ENCODE measurements at places on chromosomes 2 and 18.

DNA sequence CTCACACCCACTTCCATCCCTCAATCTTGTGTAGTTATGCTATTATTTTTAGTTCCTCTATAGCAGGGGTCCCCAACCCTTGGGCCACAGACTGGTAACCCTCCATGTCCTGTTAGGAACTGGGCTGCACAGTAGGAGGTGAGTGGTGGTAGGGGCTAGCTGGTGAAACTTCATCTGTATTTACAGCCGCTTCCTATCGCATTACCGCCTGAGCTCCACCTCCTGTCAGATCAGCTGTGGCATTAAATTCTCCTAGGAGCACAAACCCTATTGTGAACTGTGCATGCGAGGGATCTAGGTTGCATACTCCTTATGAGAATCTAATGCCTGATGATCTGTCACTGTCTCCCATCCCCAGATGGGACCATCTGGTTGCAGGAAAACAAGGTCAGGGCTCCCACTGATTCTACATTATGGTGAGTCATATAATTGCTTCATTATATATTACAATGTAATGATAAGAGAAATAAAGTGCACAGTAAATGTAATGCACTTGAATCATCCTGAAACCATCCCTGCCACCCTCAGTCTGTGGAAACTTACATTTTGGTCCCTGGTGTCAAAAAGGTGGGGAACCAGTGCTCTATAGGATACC lies 1.6 kb upstream of the RAB11FIP5 start:
- DNase-seq: no peak

GRCh38 chr2:180130403-180130802 lies 123.3 kb upstream of the CWC22 start:
- DNase-seq: no peak

DNA sequence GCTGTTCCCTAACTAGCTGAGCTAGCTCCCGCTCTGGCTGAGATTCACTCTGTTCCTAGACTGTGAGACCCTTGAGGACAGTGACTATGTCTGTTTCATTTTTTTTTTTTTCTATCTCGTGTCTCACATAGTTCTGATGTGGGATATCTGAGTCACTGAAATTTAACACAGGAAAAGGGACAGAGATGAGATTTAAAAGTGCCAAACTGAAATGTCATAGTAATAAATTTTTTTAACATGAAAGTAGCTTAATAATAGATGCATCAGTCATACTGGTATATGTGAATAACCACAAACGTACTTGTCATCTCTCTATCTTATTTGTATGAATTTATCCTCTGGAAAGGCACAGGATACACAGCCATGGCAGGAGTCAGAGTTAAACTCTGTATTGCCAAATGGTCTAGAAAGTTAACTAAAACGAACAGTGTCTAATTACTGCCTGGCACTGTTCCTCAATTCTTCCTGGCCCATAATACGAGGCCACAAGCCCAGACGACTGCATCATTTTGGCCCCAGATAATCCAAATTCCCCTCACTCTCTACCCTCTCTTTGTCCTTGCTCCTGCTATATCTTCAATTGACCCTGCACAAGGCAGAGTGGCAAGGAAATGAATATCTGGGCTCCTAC lies 87.5 kb downstream of the SATB2 start:
- no peak for DNase-seq

- no peak for DNase-seq
Measured at GRCh38 chr2:101985101-101985792, 6.5 kb upstream of the IL1R2 start.

DNA sequence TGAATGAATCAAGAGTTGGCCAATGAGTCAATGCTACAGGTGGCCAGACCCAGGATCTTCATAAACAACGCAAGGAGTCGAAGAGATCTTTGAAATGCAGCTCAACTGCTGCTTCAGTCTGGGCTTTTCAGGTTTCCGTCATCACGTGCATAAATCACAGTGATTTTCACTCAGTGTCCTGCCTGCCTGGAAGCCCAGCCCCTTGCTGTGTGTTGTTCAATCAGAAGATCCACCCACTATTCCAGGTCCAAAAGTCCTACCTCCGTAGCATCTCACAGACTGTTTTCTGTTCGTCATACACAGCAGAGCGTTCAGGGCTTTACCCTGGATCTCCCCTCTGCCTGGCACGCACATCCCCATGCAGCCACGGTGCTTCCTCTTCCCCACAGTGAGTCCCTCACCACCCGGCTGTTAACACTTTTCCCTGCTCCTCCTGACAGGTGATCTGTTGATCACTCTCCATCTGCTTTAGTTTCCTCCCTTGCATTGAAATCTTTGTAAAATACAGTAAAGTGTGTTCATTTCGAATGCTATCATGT lies 216.3 kb downstream of the MYT1L start:
- no peak for DNase-seq

DNA sequence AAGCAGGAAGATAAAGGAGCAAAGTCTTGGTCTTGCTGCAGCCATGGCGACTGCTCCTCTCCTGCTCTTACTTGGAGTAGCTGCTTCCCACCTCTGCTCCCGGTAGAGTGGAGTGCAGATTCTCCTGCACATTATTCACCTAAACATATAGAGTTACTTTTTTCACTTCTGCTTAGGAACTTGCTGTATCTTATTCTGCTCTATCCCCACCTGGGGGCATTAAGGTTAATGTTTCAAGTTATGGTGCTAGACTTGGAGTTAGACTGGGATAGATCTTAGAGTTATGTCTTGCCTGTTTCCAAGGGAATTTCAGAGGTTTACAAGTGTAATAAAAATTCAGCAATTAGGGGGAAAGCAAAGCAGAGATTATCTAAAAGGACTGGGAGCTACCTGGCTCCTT lies 144.2 kb downstream of the SETBP1 start:
- DNase-seq: no peak

- DNase-seq: no peak
Measured at GRCh38 chr18:2939317-2939716, 73.6 kb downstream of the LPIN2 start.
